ENCODE measurements at places on chromosomes 11 and 22.

- no peak for DNase-seq
Observed at GRCh38 chr22:38655519-38656255, 505 bp downstream of the FAM227A start.

DNA sequence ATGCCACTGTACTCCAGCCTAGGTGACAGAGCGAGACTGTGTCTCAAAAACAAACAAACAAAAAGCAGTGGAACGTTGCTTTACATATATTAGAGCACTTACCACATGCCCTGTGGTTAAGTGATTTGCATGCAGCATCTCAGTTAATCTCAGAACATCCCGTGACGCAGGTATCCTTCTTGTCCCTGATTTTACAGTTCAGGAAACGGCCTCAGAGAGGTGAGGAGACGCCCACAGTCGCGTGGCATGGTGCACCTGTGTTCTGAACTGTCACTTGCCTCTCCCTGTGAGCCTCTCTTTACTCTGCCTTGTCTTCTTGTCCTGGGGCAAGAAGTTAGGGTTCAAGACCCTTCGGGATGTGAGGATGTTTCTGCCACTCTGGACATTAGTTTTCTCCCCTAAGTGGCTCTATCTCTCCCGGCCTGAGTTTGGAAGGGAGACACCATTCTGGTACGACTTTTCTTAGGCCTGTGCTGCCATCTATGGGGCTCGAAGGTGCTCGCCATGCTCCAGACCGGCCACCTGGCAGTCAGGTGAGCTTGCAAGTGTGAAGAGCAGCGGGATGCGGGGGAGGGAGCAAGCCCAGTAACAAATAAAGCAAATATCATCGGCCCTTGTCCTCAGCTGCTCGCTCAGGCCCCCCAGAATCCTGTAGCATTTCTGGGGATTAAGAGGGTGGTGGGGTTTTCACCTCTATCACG lies 25.6 kb downstream of the YWHAH start:
- peak; percentile 45 for DNase-seq

DNA sequence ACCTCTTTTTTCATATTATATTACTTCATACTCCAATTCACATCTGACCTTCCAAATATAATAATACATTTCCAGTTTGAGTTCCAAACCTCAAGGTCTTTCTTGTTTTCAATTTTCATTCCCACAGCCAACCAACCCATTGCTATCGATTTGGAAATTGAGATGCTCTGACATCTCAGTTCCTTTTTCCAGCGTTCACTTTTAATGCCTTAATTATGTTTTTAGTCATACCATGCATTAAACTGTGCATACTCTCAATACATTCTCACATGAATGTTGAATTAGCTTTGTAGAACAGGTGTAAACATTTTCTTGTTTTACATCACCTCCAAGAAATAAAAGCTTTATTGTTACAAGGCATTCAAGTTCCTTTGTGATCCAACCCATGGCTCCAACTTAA lies 294.2 kb upstream of the ANO3 start:
- no peak for DNase-seq

GRCh38 chr22:41500303-41500702 lies 31.4 kb downstream of the ACO2 start:
- no peak for DNase-seq

DNA sequence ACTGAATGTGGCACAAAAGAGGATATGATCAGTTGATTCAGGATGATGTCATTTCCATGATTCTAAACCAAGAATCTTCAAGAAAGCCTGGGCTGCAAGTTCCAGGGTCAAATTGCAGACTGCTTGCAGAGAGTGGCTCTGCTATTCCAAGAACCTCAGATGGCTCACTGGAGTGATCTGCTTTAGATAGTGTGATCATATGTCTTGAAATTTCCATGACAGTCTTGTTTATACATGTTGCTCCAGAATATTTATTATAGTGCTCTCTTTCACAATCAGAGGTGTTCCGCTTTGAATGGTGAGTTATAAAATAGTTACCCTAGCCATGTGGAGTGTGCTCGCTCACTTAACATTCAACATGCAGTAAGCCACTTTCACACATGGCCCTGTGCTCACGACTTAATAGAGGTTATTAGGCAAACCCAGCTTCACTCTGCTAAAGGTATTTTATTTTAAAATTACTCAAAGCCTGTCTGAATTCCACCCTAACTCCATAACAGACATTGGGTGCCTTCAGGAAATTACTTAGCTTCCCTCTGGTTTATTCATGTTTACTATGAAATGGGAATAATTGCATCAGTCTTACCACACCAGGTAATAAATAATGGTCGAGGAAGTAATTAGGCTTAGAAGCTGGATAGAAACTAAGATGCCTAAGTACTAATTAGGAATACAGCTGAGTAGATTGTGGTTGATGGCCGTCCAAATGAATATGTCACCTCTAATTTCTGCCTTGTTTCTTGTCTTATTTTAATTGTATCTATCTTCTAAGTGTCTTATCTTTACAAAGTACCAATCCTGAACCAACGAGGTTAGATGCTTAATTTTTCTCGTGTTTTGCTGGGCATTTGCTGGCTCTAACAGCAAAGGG lies 187.9 kb downstream of the ETS1 start:
- no peak for DNase-seq

DNA sequence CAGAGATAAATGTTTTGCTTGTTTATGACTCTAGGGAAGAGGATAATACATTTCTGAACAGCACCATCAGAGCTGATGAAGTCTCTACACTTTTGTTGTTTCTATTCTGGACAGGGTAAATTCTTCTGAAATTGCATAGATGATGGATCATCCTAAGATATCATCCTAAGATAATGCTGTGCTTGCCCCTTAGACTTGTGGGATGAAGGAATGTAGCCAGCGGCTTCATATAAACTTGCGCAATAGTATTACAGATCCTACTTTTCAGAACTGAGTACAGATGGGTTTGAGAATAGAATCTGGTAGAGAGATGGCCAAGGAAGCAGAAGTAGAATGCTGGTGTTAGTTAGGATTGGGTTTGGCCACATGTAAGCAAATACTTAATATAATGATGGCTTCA lies 61.0 kb downstream of the NCAM1 start:
- DNase-seq: no peak

Measured in left hindlimb (tissue), 1 donor.